AG04449 (cell line): ENCODE measurements at places on chromosomes 12 and 14.

DNA sequence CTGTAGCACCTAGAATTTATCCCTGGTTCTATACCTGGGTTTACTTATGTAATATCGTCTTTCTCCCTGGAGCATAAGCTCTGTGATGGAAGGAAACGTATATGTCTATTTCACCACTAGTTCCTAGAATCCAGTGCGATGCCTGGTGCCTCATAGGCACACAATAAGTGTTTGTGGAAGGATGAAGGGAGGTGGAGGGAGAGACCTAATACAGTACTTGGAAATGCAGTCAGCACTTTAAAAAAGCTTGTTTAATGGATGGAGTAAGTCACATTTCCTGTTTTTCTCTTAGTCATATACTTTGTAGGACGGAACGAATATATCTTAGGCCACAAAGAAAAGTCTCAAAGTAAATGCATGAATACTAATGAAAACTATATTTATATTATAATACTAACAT is 186.5 kb upstream of the HMGA2 start:
- DNase-seq = peak; percentile 37

DNA sequence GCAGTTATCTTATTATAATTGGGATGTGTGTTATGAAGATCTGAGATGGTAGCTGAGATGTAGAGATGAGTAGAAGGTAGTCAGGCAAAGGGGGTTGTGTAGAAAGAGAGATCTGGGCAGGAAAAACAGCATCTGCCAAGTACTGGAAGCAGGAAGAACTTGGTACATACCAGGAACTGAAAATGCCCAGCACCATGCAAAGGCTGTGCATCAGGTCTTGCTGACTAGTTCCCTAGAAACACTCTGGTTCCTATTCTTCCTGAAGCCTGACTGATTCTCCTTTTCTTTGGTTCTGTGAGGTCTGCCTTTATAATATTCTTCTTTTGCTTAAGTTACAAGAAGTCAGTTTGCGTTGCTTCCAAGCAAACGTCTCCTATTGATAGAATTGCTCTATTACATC is 6.7 kb upstream of the NFATC4 start:
- DNase-seq = no peak

DNA sequence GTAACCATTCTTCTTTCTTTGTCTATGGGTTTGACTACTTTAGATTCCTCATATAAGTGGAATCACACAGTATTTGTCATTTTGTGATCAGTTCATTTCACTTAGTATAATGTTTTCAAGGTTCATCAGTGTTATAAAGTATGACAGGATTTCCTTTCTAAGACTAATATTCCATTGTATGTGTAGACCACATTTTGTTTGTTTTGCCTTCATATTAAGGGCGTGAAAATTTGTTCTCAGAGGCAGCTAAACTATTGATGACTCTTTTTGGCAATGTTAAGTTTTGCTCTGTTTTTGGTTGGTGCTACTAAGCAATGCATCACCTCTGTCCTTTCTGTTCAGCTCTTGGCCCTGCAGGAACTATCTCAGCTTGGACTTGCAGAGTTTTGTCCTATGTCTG is 1.7 kb upstream of the KLRG1 start:
- no peak for DNase-seq

GRCh38 chr12:111129149-111129767 is 208.9 kb upstream of the MYL2 start:
- no peak for DNase-seq

GRCh38 chr14:99344051-99344758 is 72.2 kb upstream of the BCL11B start:
- DNase-seq = no peak

DNA sequence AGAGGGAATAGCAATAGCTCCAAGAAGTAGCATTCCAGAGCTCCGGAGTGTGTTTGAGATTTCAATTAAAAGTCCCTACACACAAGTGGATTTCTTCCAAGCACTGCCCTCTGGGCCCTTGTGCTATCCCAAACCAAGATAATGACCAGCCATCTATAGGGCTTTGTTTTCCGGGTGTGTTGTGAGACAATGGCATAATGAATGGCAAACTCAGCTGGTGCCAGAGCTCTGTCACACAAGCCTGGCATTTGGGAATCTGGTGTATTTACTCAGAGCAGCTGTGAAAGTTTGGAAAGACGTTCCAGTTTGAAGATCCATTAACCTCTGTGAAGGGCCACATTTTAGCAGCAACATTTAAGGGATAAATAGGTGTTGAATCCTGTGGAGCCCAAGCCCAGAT is 61.2 kb upstream of the TMTC2 start:
- no peak for DNase-seq

GRCh38 chr12:107718606-107719005 is 33.0 kb downstream of the PWP1 start:
- no peak for DNase-seq

- DNase-seq = no peak
Measured at GRCh38 chr12:32431025-32431424, 31.7 kb downstream of the FGD4 start.

DNA sequence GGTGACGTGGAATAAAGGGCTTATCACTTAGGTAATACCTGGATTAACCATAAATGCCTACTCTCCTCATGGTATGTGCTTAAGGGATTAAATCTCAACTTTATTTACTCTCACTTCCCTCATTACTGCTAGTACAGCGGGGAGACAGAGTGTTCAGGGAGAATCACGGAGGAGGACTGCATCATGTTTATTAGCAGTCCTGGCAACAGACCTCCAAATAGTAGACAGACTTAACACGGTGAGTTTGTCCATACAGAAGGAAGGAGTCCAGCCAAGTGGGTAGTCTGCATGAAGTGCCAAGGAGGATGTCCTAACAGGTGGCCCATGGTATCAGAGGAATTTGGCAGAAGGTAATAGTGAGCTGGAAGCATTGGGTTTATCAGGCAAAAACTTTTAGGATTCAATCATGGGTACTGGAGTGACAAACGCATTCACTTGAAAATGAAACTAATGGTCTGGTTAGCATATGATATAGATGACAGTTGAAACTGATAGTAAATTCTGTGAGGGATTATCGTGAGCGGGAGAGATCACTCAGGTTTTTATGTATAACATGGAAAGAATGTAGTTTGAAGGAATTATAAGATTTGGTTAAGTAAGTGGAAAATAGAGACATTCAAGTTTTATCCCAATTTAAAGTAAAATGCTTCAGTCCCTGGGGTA is 471.8 kb downstream of the TMEM117 start:
- DNase-seq = no peak

GRCh38 chr12:62654326-62655241 is 188.0 kb downstream of the MON2 start:
- DNase-seq = no peak

DNA sequence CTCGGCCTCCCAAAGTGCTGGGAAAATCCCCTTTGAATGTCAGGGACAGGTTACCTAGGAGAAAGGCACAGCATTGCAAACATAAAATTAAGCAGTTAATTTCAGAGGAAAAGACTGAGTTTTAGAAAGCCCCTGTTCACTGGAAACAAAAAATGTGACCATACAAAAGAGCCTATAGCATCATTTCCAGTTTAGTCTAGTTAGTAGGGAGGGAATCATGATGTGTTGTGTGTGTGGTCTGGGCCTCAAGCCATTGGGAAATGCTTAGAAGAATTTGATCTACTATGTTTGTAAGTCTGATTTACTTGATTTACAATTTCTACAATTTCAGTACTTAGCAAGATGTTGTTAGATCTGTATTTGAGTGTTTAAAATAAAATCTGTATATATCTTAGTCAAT is 47.1 kb upstream of the RERG start:
- no peak for DNase-seq

GRCh38 chr14:47226877-47227520 is 448.4 kb downstream of the MDGA2 start:
- no peak for DNase-seq

GRCh38 chr14:58915646-58916045 is 272.8 kb upstream of the DAAM1 start:
- no peak for DNase-seq

DNA sequence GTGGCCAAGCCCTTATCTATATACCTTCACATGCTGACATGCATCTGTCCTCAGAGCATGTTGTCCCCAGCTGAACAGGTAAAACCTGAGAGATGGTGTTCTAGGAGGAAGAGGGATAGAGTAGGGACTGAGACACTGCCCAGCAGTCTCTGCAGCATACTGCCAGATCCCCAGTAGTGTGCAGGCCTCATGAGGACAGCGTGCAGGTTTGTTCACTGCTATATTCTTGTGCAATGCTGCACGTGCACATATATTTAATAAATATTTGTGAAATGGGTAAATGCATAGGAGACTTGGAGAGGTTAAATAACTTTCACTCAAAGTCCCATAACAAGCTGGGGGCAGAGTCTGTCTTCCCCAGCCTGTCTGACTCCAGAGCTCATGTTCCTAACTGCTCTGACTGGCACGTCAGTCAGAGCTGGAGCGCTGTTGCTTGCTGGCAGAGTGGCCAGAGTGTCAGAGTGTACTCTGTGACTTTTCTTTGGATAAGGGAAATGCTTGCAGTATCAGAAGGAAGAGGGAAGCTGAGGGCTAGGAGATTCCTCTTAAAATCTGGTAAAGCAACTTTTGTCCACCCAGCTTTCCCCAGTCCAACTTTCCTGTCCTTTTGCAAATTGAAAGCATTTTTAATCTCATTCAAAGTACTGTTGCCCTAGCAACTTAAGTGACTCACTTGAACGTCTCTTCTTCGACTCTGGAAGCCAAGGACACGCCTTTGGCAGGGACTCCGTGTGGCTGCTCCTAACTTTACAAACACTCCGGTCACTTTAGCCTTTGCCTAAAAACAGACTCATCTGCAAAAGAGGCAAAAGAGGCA is 14.9 kb upstream of the POLR3B start:
- no peak for DNase-seq

GRCh38 chr14:55588259-55588699 is 8.3 kb downstream of the KTN1 start:
- no peak for DNase-seq

DNA sequence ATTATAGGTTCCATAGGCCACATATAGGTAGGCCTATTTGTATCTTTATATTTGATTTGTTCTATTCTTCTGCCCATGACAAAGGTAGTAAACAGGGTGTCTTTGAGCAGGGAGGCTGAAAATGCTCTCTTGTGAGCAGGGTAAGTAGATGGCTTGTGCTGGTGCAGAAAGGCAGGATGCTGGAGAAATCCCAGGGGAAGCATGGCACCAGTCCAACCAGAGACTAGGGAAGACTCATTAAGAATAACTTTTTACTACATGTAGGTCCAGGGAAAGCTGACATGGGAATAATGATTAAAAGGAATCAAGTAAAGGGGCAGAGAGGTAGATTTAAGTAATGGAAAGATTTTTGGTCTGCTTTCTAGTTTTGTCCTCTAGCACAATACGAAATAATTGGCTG is 245.0 kb downstream of the RGS6 start:
- no peak for DNase-seq

GRCh38 chr12:11623382-11623781 is 26.1 kb upstream of the ETV6 start:
- DNase-seq = no peak

- DNase-seq = peak; percentile 73
Measured at GRCh38 chr12:122366685-122367475, 55.6 kb downstream of the CLIP1 start.

DNA sequence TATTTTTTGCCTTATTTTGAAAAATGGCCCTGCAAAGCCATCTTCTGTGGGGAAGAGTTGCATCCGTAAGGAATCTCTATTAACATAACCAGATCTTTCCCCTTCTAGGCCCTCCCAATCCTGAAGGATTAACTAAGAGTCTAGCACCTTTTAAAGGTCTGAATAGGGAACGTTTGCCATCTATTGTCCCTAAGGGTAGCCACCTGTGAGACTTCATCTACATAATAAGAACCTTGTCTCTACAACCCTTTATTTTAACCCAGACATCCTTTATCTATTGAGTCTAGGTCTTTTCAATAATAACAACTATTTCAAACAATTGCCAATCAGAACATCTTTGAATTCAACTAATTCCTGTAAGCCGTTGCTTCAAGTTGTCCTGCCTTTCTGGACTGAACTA is 4.4 kb downstream of the EDDM3B start:
- DNase-seq = no peak

GRCh38 chr14:71464840-71465239 is 467.4 kb upstream of the RGS6 start:
- DNase-seq = no peak

- no peak for DNase-seq
Measured at GRCh38 chr14:99981806-99982205, 83.4 kb upstream of the EVL start.

GRCh38 chr14:35557221-35557747 is 23.3 kb downstream of the INSM2 start:
- DNase-seq = no peak

GRCh38 chr12:88496891-88497371 is 83.3 kb downstream of the KITLG start:
- no peak for DNase-seq

DNA sequence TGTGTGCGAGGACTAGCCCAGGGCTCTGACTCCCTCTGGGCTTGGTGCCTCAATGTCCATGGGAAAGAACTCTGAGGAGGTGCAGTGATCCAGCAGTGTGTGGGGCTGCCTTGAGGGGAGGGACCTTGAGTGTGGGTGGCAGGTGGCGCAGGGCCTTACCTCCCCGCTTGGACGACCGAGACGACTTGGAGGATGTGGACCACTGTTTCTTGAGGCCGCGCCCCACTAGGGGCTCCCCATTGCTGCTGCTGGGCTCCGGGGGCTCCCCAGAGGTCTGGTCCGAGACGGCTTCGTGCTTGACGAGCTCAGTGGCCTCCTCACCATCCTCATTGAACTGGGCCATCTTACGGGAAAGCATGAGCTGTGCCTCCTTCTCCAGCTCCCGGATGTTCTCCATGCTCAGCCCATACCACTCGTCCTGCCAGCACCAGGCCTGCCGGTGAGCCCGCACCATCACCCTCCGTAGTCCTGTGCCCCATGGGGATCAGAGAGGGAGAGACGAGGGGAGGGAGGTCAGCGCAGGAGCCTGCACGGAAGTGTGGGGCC is 24.7 kb downstream of the ARL6IP4 start:
- no peak for DNase-seq

GRCh38 chr14:104820669-104821228 is 19.8 kb downstream of the ZBTB42 start:
- no peak for DNase-seq

DNA sequence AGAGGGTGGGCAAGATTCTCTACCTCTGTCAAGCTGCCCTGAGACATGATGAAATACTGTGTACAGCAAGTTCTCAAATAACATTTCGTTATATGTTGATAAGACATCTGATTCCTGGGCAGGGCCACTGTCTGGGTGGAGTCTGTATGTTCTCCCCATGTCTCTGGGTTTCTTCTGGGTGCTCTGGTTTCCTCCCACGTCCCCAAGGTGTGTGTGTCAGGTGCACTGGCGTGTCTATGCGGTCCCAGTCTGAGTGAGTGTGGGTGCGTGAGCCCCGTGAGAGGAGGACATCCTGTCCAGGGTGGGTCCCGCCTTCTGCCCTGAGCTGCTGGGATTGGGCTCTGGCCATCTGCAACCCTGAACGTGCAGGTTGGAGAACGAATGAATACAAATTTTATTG is 29.6 kb downstream of the KCTD10 start:
- no peak for DNase-seq

GRCh38 chr12:17076028-17076744 is 470.2 kb upstream of the LMO3 start:
- no peak for DNase-seq

DNA sequence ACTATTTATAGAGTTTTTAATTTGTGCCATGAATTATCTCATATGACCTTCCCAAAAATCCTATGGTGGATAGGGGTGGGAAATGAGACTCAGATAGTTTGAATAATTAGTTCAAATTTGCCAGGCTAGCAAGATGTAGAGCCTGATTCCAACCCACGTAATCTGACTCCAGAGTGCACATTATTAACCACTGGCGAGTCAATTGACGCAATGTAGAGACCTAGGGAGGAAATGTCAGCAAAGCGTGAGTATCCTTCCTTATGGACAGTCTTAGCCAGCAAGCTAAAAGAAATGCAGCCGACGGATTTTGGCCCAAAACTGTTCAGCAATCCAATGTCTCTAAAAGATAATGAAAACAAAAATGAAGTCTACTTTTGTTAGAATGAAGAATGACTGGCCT is 193.3 kb upstream of the KRR1 start:
- no peak for DNase-seq
